ENCODE measurements at places on chromosomes 1 and 21. TPM values are rescaled to one million over a fixed set of nuclear protein-coding genes. Genes with fewer than 3 reads are reported as not detected.

DNA sequence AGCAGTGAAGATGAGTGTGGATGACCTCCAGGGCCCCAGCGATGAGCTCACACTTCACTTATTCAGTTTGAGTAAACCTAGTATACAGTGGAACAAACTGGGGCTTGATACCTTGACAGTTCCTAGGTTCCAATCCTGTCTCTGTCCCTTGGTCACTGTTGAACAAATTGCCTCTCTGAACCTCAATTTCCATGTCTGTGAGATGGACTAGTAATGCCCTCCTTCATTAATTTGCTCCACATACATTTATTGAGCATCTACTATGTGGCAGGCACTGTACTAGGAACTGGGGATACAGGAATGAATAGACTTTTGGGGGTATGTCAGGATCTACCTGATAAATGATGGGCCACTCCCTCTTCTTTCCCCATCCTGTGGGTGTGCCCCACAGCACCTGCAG is 57.3 kb downstream of the SDC3 start:
- no peaks in the 10 kb centered on the region for H3K36me3 ChIP-seq
- H3K27ac ChIP-seq, result no peak overlapping the region
- H3K4me3 ChIP-seq, result no peak overlapping the region
- no peak for DNase-seq
- peaks cover 1% of the 10 kb centered on the region for H3K4me1 ChIP-seq

- H3K36me3 ChIP-seq, result no peaks in the 10 kb centered on the region
- DNase-seq, result no peak
- H3K27ac ChIP-seq, result no peak overlapping the region
- H3K27me3 ChIP-seq, result no peaks in the 10 kb centered on the region
- no peak overlapping the region for H3K4me3 ChIP-seq
These were observed 165.6 kb upstream of the POGK start for GRCh38 chr1:166673722-166674121.

GRCh38 chr21:37266515-37267221 is 466 bp downstream of the VPS26C start:
- H3K36me3 ChIP-seq, result no peaks in the 10 kb centered on the region
- H3K4me1 ChIP-seq, result peaks cover 27% of the 10 kb centered on the region
- no peaks in the 10 kb centered on the region for H3K27me3 ChIP-seq
- H3K27ac ChIP-seq, result peak overlapping the region; percentile 97
- H3K4me3 ChIP-seq, result peak overlapping the region; percentile 88
- peak; percentile 69 for DNase-seq

DNA sequence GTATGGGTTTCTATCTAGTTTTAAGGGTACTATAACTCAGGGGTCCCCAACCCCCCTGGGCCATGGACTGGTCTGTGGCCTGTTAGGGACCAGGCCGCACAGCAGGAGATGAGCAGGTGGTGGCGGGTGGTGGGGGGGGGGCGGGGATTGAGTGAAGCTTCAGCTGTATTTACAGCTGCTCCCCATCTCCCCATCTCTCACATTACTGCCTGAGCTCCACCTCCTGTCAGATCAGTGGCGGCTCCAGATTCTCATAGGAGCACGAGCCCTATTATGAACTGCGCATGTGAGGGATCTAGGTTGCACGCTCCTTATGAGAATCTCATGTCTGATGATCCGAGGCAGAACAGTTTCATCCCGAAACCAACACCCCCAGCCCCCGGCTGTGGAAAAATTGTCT is 95.1 kb upstream of the SLC45A1 start:
- no peak overlapping the region for H3K27ac ChIP-seq
- DNase-seq, result no peak
- no peaks in the 10 kb centered on the region for H3K36me3 ChIP-seq
- no peak overlapping the region for H3K4me3 ChIP-seq
- H3K27me3 ChIP-seq, result no peaks in the 10 kb centered on the region

GRCh38 chr1:226712742-226713419 is 26.2 kb downstream of the ITPKB start:
- H3K4me3 ChIP-seq, result no peak overlapping the region
- peaks cover 10% of the 10 kb centered on the region for H3K4me1 ChIP-seq
- no peak for DNase-seq
- no peak overlapping the region for H3K27ac ChIP-seq

GRCh38 chr1:91798241-91798648 is 87.7 kb downstream of the TGFBR3 start:
- H3K27me3 ChIP-seq, result no peaks in the 10 kb centered on the region
- peaks cover 42% of the 10 kb centered on the region for H3K4me1 ChIP-seq
- no peak overlapping the region for H3K4me3 ChIP-seq
- DNase-seq, result peak; percentile 43

- peaks cover 22% of the 10 kb centered on the region for H3K4me1 ChIP-seq
- H3K27me3 ChIP-seq, result no peaks in the 10 kb centered on the region
- no peak within 1 kb of the TSS for H3K4me3 ChIP-seq
- no peak for DNase-seq
These were observed at the start of gene C1orf116 for GRCh38 chr1:207032528-207033017. C1orf116 (minus strand) TSS chr1:207032756; CDS start chr1:207027598, 5,158 bp downstream.

DNA sequence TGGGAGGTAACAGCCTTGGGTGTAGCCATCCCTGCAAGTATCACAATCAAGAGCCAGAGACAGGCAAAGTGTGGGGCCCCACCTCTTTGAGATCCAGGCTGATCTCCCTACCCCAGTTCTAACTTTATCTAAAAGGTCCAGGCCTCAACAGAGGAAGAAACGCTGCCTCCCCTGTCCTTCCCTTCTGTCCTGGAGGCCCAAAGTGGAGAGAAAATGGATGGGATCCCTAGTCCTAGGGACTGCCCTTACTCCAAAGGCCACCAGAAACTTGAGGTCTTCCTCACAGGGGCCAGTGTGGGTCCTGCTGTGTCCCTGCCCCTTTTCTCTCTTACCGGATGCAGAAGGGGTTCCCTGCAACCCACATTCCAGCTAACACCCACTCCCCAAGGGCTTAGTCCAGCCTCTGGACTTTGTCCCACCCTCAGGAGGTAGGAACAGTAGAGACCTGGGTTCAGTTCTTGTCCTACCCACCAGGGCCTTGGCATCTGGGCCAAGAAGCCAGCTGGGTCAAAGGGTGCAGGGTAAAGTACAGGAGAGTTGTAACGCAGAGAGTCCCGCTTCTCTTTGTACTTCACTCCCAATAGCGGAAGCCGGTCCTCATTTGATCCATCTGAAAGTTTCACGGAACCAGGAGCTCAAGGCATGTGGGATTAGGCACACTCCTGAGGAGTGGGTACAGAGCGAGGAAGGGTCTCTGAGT is 1.9 kb downstream of the HDGF start:
- H3K4me3 ChIP-seq, result peak overlapping the region; percentile 78
- H3K36me3 ChIP-seq, result no peaks in the 10 kb centered on the region
- H3K27ac ChIP-seq, result peak overlapping the region; percentile 100
- peak; percentile 39 for DNase-seq
- peaks cover 41% of the 10 kb centered on the region for H3K4me1 ChIP-seq
- H3K27me3 ChIP-seq, result no peaks in the 10 kb centered on the region

The DCAF6 gene
- 94.1 TPM for polyA plus RNA-seq

The DEPDC1 gene
- 15.3 TPM for polyA plus RNA-seq

The BEST4 gene
- polyA plus RNA-seq, result 0.31 TPM

The SELP gene
- not detected for polyA plus RNA-seq

All from GM23248 (cell line).